ENCODE measurements at places on chromosomes 6 and 20.

- DNase-seq, result no peak
These were observed 5.5 kb downstream of the ZSCAN12 start for GRCh38 chr6:28393912-28394662.

DNA sequence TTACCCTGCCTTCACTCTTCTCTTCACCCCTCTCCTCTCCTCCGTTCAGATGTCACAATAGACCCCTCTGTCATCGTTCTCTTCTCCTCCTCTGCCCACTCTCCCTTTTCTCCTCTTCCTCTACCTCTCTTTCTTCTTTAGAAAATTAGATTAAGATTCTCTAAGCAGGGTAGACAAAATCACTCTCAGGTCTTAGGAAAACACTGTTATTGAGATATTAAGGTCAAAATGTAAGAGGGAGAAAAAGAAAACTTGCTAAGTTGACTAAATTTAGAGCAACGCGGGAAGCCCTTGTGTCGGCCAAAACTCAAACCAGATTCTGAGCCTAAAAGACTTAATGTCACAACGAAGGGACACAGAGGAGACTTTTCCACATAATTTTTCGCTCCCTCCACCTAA is 22.1 kb upstream of the ZNF184 start:
- no peak for DNase-seq

GRCh38 chr6:99980741-99981140 is 13.3 kb downstream of the MCHR2 start:
- no peak for DNase-seq

DNA sequence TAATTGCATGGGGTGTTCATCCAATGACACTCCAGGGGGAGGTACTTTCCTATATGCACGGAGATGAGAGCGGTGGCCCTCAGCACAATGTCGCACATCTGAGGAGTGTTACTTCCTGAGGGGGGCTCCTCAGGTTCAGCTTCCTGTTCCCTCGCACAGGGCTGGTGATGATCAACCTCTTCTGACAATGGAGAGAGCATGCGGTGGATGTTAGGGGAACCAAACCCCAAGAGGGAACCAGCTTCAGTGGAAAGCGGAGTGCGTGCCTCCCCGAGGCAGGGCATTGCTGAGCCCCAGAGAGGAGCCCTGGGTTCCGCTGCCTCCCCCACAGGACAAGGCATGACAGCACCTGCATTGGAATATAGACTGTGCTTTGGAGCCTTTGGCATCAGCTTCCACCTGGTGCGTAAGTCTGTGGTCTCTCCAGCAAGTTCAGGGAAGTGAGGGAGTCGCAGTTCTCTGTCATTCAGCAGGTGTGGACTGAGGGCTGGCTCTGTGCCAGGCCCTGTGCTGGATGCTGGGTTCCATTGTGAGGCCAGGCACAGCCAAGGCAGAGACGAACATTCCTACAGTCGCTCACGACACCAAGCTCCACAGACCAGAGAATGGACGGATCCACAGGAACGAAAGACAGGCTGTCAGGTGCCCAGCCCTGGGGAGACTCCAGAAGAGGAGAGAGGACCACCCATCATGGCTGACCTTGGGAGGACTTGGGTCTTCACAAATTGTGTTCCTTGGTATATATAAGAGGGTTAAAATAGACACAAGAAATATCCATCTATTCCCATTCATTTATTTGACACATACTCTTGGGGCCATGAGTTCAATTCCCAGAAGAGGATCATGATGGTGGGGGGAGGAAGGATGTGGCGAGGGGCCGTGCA is 3.9 kb upstream of the ZNF831 start:
- DNase-seq, result peak; percentile 37

- DNase-seq, result no peak
These were observed 178.7 kb downstream of the TBXT start for GRCh38 chr6:165988757-165989456.

DNA sequence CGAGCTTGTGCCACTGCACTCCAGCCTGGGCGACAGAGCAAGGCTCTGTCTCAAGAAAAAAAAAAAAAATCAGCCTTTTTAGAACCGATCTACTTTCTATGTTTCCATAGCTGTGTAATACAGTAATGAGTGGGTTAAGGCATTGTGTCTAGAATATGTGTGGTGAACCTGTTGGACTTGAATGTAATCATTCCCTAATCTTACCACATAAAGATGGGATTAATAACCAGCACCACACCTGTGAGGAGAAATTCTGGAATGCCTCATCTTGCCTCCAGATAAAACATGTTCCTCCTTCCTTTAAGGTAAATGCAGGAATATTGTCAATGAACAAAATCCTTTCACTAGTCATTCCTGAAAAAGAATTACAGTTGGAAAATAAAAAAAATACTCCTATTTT is 43.7 kb downstream of the MAPK14 start:
- no peak for DNase-seq

- DNase-seq, result no peak
These were observed 53.3 kb downstream of the RNASET2 start for GRCh38 chr6:166903027-166903426.

GRCh38 chr6:70051197-70052124 is 185.1 kb downstream of the COL19A1 start:
- DNase-seq, result no peak

DNA sequence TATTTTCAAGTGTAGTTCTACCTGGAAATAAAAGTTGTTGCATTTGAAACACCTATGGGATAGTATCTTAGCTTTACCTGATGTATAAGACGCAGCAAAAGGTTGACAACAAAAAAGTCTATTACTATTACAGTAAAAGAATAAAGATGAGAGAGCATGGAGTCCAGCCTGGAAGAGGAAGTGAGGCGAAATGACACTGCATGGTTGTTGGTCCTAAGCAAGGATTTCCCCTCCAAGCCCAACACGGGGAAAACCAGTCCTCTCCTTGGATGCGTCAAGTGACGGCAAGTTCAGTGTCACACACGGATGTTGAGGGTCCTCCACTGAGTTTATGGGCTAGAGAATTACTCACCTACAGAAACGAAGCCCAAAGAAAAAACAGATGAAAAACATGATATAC is 51.7 kb downstream of the COL11A2 start:
- DNase-seq, result no peak
